ENCODE measurements at places on chromosomes 7 and 10.

- no peak for DNase-seq
Measured at GRCh38 chr7:102260856-102261255, 25.8 kb upstream of the SH2B2 start.

DNA sequence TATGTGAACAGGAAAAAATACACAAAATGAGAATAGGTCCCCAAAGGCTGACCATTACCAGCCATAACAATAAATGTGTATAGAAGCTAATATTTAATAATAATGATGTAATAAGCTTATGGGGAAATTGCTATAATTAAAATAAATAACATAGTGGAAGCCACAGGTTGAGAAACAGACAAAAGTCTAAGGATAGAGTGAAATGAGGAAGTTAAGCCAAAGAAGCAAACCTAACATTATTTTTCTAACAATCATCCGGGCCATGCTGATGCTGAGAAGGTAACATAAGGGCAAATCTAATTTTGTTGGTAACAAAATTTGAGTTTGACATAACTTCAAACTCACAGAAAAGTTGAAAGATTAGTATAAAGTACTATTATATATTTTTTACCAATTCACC, 115.9 kb downstream of the MICU1 start:
- peak; percentile 52 for DNase-seq

DNA sequence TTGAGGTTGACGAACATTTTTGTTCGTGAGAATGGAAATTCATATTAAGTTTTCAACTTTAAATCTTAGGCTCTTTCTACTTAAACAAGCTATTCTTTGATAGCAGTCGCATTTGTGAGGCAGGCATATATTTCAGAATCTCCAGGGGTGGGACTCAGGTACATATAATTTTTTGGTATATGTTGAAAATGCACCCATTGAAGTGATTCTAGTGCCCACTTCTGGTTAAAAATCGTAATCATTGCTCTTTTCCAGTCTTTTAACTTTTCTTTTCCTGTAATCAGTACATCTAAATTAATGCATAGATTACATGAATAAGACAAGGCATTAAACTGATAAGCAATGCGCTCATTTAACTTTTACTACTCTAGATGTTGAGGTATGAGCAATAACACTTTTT, 67.8 kb downstream of the ZNRF2 start:
- DNase-seq, result no peak

GRCh38 chr10:24425151-24425550, 216.2 kb downstream of the KIAA1217 start:
- no peak for DNase-seq

GRCh38 chr7:94395141-94396036, 694 bp downstream of the COL1A2 start:
- DNase-seq, result peak; percentile 4

Data from HL-60 (cell line).